ENCODE measurements at places on chromosomes 7 and 10.

- DNase-seq = no peak
Observed at GRCh38 chr10:132298038-132298881, 9.5 kb downstream of the STK32C start.

GRCh38 chr7:92836489-92836999 lies at the start of gene CDK6:
Gene CDK6 (minus strand): TSS chr7:92836573. CDS start chr7:92833323, 3,250 bp downstream.
- peak; percentile 81 for DNase-seq

GRCh38 chr7:130141161-130141883 lies 63.9 kb downstream of the TMEM209 start:
- DNase-seq = peak; percentile 47

DNA sequence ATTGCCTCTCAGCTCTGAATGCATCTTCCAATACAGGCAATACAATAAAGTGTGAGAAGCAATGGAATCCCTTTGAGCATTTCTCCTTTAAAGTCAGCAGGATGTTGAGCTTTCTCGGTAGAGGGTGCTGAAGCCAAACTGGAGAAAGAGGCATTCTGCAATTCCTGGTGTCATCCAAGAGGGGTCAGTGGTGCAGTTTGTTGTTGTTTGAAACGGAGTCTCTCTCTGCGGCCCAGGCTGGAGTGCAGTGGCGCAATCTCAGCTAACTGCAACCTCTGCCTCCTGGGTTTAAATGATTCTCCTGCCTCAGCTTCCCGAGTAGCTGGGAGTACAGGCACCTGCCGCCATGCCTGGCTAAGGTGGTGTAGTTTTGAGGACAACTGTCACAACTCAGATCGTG lies 486.5 kb downstream of the CALN1 start:
- DNase-seq = no peak

- no peak for DNase-seq
Observed at GRCh38 chr10:62056698-62057097, 155.2 kb downstream of the ARID5B start.

GRCh38 chr10:13920031-13920430 lies 333.3 kb downstream of the PRPF18 start:
- no peak for DNase-seq

GRCh38 chr10:6236349-6237198 lies 33.8 kb downstream of the PFKFB3 start:
- DNase-seq = no peak

GRCh38 chr7:22406715-22407114 lies 49.8 kb upstream of the RAPGEF5 start:
- no peak for DNase-seq

GRCh38 chr7:12337095-12337494 lies 66.6 kb downstream of the VWDE start:
- no peak for DNase-seq

- DNase-seq = peak; percentile 55
Observed at GRCh38 chr7:19051767-19052375, 65.6 kb downstream of the TWIST1 start.

GRCh38 chr7:12674861-12675260 lies 12.6 kb upstream of the ARL4A start:
- peak; percentile 35 for DNase-seq

DNA sequence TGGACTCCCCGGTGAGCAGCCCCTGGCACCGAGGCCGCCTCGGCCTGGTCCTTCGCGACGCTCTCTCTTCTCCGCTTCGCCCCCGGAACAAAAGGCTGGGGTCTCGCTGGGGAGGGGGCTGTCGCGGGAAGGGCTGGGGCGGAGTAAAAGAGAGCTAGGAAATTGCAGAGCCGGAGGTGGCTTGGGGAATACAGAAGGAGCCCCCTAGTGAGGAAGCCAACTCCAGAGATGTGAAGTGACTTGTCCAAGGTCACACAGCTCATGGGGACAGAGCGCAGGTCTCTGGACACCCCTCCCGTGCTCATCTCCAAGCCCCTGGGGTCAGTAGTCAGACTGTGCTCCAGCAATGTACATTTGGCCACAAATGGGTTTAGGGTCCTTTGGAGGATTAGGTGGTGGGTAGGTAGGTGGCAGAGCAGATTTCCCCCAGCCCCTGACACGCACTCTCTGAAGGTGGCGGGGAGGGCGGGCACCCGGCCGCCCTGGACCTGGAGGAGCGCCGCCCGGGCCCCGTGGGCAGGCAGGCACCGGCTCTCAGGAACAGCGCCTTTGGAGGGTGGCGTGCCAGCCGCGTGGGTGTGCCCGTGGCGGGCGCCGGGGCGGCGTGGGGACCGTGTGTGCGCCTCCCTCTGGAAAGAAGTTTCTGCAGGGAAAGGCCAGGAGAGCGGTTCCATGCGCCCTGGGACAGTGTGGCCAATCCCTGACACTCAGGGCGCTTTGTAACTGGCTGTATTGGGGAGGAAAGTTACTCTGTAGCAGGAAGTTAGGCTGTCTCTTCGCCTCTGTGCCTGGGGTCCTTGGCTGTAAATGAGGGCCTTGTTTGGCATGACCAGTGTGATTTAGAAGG lies 910 bp downstream of the WIPF3 start:
- no peak for DNase-seq

- no peak for DNase-seq
Observed at GRCh38 chr7:102191556-102192379, 94.9 kb upstream of the SH2B2 start.

GRCh38 chr7:90007001-90007654 lies 147.1 kb upstream of the STEAP1 start:
- DNase-seq = no peak

DNA sequence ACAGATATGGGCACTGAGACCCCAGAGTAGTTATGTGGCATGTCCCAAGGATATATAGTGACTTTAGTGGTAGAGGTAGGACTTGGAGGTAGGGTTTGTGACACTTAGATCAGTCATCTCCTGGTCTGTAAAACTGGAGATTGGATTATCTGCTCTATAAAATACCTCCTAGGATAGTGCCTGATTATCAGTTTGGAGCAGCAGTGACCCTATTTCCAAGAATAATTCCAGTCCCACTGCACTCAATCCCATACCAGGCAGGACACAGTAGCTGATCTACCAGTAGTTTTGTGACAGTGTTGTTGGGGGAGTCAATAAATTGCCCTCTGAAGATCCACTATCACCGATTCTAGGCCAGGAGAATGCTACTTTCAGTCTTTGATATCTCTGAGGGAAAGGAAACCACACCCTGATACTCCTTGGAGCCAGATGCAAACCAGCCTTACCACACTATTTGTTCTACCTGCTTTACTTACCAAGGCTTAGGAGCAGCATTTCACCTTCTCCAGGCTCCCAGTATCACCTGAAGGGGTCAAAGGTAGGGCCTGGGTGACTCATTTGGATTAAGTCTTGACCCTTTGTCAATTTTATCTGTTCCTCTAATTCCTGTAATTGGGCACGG lies 30.6 kb downstream of the KMT2E start:
- DNase-seq = no peak

DNA sequence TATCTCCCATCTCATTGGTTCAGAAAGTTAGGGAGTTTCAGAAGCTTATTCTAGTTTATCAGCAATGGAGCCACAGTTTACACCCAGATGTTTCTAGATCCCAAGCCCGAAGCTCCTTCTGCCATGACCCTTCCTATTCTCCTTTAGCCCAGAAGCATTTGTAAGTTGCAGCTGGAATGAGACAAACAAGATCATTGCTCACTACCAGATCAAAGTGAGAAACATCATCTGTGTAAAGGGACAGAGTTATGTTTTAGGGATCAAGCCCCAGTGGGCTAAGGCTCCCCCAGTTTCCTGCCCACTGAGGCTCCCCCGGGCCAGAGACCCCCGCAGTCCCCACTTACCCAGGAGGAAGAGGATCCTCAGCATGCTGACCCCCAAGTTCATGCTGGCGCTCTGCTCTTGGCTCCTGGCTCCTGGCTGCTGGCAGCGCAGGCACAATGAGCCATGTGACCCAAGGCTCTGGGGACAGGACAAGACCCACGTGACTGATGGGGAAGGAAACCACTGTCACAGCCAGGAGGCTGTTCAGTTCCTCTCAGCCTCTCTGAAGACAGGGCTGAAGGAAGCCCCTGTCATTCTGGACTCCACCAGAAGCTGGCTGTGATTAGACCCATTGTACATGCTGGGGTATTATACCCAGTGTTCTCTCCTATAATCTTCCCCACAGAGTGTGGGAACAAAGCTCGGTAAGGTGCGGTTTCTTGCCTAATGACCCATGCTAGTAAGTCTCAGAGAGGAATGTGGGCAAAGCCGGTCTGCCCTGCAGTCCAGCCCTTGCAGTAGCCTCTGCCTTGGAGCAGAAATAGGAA lies at the start of gene TMEM273:
TMEM273 (minus strand) TSS at position 442 of the 812 bp plus-strand sequence; CDS start at position 387, 55 bp downstream.
- DNase-seq = peak; percentile 58

- DNase-seq = no peak
Observed at GRCh38 chr7:33893377-33893776, 12.0 kb upstream of the BMPER start.

DNA sequence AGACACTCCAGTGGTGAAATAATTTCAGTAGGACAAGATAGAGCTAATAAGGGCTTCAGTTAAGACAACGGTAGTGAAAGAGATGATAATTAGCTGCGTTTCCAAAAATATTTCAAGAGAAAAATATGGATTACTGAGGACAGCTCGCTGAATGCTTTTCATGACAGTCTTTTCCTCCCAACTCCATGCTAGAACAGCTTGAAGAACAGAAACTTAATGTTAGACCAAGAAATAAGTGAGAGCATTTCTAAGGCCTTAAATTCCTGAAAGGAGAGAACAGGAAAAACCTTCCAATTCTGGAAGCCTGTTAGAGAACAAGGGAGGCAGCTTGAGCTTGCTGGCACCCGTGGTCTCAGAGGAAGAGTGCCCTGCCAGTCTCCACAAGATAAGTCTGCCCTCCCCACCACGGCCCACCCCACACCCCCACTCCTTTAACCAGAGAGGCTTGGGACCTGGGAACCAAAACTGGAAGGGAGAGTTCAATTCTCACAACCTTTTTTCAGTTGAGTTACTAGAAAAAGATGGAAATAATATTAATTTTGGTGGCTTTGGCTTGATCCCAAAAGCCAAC lies 1148.0 kb upstream of the CELF2 start:
- DNase-seq = no peak

GRCh38 chr10:105596749-105597148 lies 955.7 kb downstream of the SORCS3 start:
- DNase-seq = no peak

DNA sequence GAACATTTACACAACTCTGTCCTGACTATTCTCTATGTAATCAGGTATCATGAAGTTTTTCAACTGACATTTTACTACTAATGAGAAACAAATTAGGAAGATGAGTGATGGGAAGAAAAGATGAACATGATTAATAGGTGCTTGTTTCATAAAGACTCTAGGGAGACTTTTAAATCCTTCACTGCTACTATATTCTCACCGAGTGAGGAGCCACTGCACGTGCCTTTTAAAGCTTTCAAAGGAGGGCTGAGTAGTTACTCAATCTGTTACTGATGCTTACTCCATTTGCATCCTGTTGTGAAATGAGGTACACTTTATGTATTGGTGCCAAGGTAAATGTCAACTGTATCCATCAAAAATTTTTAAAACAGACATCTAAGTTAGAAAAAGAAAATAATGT lies 1.3 kb upstream of the COMMD3 start:
- no peak for DNase-seq

DNA sequence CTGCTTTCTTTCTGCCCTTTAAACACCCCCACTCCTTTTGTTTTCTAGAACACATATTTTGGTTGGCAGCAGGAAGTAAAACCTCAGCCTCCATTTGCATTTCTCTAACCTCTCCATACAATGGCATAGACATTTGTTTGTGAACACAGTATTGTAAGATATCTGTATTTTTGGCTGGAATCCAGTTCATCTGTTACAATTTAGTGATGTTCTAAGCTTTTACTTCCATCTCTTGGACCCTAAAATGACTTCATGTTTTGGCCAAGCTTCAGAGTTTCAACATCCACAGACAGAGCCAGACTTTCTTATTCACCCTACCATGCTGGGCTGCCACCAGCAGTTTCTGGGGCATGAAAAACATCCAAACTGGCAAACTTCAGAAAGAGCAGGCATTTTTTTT lies 21.1 kb upstream of the AUTS2 start:
- no peak for DNase-seq

GRCh38 chr10:4029866-4030265 lies 244.9 kb upstream of the KLF6 start:
- DNase-seq = no peak

DNA sequence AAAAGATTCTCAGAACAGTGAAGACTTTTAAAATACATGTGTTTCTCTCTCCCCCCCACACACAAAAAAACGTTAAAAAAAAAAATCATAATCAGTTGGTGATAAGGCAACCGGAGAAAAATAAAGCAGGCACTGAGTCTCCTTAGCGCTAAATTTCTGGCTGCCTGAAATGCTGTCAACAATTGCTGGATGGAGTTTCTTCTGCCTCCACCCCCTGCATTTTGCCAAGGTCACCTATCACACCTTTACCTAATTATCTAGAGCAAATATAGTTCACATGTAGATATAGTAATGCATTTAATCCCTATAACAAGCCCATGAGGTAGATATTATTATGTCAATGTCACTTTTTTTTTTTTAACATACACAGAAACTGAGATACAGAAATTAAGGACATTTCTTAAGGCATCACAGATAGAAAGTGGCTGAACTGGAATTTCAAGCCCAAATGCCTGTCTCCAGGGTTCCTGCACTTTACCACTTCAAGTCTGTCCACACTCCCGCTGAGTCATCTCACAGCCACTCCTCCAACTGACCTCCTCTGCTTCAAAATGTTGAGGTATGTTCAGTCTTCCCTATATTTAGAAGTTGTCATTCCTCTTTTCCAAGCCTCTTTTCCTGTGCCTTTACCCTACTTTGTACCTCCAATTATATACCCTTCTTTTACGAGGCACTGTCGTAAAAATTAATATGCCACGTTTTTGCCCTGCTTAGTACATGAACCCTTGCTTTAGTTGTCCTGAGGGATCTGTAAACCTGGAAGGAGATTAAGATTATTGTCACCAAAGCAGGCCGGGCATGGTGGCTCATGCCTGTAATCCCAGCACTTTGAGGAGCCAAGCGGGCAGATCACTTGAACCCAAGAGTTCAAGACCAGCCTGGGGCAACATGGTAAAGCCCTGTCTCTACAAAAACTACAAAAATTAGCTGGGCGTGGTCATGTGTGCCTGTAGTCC lies 72.8 kb upstream of the MPP7 start:
- no peak for DNase-seq

GRCh38 chr7:139725077-139725476 lies 52.7 kb downstream of the HIPK2 start:
- DNase-seq = no peak

- DNase-seq = no peak
Observed at GRCh38 chr10:23024002-23024401, 71.4 kb upstream of the MSRB2 start.

DNA sequence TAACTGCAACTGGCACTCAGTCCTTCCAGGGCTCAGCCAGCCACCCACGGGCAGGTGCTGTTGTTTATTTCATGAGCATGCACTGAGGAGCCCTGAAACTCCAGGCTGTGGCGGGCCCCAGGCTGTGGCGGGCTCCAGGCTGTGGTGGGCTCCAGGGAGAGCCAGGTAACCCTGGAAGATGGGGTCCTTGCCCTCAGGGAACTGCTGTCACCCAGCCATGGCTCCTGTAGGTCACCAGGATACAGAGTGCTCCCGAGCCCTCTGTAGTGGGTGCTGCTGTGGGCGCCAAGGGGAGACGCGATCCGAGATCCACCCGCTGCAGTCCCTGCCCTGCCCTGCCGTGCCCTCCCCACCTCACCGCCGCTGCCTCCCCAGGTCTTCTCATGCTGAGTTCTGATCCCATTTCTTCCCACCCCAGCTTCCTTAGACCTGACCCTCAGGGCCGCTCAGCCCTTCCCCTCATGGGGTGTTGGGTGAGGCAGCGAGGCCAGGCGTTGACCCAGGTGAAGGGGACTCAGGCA lies 29.6 kb downstream of the LRRC27 start:
- no peak for DNase-seq

GRCh38 chr7:3162289-3162688 lies 118.6 kb upstream of the CARD11 start:
- no peak for DNase-seq

All from stimulated activated CD8-positive, alpha-beta memory T cell treated with anti-CD3 and anti-CD28 coated beads, Interleukin-4, amount 100 ng/mL, for 48 hours (primary cell).